Stimulated activated naive CD4-positive, alpha-beta T cell treated with Interleukin-2 at 50 U/mL for 16 hours (primary cell): ENCODE measurements at places on chromosomes 12 and 14.

DNA sequence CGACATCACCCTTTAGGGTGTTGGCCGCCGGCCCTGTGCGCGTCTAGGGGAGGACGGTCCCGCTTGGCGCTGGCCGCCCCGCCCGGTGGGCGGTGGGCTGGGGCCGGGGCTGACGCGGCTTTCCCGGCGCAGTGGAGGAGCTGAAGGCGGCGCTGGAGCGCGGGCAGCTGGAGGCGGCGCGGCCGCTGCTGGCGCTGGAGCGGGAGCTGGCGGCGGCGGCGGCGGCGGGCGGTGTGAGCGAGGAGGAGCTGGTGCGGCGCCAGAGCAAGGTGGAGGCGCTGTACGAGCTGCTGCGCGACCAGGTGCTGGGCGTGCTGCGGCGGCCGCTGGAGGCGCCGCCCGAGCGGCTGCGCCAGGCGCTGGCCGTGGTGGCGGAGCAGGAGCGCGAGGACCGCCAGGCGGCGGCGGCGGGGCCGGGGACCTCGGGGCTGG, 3.6 kb downstream of the TNFAIP2 start:
- no peak for DNase-seq

DNA sequence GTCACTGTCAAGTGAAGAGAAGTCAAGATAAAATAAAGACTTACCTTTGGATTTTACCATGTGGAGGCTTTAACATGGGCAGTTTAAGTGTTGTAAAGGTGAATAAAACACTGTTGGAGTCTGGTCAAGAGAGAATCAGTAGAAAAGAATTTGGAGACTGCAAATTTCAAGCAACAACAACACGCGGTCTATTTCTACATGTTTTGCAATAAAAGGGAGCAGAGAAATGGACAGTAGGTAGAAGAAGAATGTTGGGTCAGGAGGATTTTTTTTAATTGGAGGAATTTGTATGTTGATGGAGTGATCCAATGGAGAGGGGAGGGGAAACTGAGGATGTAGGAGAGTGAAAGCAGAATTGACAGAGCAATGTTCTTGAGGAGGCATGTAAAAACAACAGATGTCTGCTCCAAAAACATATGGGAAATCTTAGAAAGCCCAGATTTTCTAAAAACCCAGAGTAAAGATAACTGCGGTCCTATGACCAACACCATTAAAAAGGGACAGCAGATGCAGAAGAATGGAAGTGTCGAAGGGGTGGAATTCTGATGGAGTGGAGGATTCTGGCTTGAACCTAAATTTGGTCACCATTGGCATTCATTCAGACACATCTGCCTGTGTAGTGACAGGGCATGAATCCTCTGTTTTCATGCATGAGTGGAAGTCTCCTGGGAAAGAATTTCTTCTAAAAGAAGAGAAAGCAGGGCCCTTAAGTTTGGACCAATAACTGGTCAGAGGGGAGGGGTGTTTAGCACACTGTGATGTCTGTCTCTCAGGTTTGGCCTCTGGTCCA, 68.0 kb upstream of the OSBPL8 start:
- DNase-seq = no peak

DNA sequence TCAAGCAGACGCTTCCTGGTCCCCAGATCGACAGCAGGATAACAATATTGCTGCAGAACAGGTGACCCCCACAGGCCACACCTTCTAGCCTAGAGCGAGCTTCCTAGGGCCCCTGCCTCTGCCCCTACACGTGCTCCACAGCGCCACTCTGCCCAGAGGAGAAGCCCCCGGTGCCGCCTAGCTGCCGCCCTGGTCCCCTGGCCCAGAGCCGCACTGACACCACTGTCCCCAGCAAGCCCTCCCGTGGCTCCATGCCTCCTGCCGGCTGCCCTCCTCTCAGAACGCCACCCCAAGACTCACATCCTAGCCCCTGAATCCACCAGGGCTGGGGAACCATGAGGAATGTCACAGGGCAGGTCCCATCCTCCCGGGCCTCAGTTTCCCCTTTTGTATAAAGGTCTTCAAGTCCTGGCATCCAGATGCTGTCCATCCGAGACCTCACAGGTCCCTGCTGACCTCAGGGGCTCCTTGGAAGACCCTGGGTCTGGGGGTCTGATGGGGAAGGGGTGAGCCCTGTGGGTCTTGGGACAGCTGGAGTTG, 31.0 kb downstream of the JAG2 start:
- DNase-seq = no peak

DNA sequence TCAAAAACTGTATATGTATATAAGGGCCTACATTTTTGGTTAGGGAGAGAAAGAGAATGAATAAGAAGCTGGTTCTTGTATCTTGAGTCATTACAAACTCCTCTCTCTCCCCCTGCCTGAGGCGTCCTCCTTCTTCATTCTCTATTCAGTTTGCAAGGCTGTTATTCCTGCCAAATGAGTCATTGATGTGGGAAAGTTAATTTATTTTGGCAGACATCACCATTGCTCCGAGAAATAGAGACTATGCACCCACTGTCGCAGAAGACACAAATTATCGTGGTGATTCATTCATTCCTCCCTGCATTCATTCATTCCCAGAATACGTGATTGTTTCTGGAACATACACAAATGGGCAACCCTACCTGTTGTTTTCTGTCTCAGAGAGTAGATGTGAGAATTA, 112.5 kb upstream of the MED13L start:
- no peak for DNase-seq

DNA sequence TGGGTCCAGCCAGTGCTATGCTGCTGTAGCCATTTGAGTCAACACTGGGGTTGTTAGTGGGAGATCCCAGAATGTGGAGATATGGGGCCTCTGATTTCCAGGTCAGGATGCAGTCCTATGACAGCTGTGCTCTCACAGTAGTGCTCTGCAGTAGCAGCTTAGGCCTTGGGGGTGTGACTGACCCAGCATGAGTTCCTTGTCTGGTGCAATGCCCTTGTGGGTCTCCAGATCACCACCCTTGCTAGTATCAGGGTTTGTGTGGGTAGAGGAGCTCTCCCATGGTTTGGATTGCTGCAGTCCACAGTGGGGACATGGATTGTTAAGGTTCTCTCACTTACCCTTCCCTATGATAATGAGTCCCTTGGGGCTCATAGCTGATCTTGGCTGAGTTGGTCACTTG, 113.7 kb downstream of the RAD51B start:
- DNase-seq = no peak
